ENCODE measurements at places on chromosomes 2 and 18.
A peak's percentile ranks its signal among the peaks of the same experiment; 100 is the strongest.

DNA sequence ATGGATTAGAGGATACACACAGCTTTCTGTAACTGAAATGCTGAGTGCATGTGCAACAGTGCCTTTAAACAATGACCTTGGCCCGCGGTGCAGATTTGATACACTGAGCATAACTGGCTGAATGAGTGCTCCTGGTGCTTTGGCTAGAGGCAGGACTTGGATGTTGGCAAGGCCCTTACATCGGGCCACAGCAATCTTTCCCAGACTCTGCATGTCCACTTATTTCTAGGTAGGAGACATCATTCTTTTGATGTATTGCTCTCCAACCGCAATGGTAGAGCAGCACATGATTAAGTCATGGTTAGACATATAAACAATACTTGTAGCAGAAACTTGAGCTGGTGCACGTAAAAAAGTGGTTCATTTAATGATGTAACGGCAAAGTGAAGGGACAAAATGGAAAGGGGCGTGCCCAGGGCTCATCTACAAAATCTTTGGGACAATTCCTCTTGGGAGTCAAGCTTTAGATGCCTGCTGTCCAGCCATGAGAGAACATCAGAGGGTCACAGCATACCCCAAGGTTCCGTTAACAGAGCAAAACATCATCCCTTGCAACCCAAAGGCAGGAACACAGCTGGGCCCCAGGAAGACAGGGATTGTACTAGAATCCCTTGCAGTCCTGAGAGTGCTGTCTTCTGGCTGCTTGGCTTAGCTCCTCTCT is 43.4 kb downstream of the RAB31 start:
- DNase-seq, result no peak

DNA sequence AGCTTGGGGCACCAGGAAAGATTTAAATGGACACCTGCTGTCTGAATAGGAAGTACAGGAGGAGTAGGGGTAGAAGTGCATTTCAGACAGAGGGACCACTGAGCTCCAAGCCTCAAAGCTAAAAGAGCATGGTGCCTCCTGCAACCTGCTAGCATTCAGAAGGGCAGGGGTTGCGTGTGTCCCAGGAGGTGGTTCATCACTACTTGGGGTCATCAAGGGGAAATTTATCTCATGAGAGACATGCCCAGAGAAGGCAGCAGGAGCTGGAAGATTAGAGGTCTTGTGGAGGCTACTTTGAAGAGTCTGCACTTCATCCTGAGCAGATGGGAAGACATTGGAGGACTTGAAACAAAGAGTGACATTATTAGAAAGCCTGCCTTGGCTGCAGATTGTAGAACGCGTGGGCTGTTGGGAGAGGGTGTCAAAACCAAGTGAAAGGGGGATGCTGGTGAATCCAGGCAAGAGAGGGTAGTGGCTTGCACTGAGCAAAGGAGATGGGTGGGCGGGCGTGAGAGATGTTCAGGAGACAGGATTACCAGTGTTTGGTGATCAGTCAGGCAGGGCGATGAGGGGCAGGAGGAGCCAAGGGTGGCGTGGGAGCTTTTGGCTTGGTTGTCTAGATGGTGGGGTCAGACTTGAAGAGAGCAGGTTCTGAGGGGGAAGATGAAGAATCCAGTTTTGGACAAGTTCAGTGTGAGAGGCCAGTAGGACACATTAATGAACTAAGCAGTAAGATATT is 154.0 kb downstream of the DYSF start:
- DNase-seq, result no peak

DNA sequence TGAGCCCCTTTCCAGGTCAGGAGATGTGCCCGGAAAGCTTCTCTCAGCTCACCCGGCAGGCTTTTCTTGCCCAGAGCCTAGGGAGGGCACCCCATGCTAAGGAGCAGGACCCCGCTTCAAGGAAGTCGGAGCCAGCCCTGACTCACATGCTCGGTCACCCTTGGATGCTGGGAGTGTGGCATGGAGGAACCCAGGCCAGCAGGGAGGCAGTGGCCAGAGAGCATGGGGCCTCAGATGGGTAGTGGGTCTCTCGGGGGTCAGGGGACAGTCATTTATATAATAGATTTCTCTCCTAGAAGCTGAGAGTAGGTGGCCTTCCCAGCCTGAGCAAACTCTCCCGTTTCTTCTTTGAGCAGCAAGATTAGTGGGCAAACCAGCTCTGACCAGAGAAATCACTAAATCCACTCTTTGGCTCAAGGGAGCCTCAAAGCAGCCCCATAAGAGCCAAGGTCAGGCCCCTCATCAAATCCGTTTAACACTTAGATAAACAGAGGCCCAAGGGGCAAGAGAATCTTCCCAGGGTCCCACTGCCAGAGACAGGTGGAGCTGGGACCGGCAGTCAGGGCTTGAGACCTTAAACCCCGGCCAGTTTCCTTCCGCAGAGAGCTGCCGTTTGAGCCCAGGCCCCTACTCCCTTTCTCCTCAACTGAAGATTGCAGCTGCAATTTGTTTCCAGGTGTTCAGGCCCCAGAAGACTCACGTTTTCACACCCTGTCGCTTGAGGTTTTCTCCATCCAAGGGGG is 113.1 kb downstream of the CYP26B1 start:
- no peak for DNase-seq

DNA sequence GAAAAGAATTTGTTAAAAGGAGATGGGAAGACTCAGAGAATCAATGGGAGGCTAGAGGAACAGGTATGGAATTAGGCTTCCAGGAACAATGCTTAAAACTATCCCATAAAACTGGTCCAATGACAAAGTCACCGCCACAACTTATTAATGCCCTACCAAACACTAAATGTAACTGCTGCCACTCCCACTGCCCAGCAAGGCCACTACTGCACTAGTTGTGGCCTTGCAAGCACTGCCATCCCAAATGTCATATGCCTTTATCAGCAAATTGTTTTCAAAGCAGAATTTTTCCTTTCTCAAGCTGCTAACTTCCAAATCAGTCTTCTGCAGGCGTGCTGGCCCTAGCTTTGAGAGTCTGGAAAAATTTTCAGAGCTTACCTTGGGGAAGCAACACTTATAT is 14.5 kb upstream of the C2orf69 start:
- no peak for DNase-seq

- DNase-seq, result no peak
Observed at GRCh38 chr2:236670235-236670620, 100.6 kb downstream of the ACKR3 start.

DNA sequence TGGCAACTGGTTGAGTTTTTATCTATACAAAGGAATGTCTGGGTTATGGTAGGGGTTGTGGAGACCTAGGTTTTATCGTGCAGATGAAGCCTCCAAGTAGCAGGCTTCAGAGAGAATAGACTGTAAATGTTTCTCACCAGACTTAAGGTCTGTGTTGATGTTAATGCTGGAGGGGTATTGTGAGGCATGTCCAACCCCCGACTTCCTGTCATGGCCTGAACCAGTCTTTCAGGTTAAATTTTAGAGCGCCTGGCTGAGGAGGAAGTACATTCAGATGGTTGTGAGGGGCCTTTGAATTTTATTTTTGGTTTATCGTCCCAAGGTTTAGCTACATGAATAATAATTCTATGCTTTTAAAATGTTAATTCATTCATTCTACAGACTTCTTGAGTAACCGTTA is 435.1 kb downstream of the DLGAP1 start:
- no peak for DNase-seq

- DNase-seq, result no peak
Observed at GRCh38 chr2:98857001-98857400, 79.0 kb downstream of the CRACDL start.

GRCh38 chr18:33844232-33844631 is 266.2 kb downstream of the ASXL3 start:
- DNase-seq, result no peak

DNA sequence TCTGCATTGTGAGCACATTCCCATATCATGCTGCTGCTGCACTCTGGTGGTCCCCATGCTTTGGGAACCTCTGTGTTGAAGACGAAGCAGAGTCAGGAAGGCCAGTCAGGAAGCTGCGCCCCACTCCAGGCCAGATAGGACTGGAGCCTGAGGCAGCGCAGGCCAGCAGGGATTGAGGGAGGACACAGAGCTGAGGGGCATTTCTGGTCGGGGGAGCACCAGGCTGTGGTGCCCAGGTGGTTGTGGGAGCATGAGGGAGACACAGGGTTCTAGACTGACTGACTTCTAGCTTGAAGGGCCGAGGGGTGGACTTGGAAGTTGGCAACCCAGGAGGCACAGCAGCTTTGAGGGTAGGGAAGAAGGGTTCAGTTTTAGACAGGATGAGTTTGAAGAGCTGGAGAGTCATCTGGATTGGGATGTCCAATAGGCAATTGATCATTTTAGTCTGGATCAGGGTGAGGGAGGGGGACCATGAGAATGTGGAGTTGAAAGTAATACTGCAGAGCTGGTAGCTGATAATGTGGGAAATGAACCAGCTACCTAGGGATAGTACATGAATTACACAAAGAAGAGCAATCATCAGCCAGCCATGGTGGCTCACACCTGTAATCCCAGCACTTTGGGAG is 1.4 kb upstream of the ACTG2 start:
- DNase-seq, result no peak

GRCh38 chr2:4464634-4465266 is 761.4 kb downstream of the DCDC2C start:
- no peak for DNase-seq

- no peak for DNase-seq
Observed at GRCh38 chr2:23550553-23550952, 165.6 kb downstream of the KLHL29 start.

DNA sequence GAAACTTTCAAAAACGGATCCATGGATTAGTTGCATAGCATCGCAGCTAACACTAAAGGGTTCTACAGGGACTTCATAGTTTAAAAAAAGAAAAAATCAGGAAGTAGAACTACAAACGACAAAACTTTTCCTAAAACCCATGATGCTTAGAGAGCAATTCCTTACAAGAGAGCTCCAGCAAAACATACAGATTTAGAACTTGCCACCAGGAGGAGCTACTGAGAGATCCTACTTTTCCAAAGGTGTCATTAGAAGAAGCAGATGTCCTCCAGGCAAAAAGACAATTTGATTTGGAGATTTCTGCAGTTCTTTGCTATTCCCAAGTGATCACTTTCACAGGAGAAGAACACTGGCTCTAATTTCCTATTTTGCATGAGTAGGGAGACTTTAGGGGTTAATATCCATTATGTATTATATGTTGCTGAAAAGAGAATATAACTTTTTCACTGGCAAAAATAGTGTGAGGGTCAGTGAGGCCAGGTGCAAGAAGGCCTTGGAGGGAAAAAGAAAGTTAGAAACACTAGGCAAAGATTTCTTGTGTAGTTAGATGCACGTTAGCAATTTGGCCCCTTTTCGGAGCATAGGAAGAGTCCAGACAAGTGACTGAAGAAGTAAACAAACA is 436.2 kb downstream of the SUCLG1 start:
- peak; percentile 66 for DNase-seq

- DNase-seq, result no peak
Observed at GRCh38 chr2:233810385-233810784, 32.3 kb downstream of the MROH2A start.

- no peak for DNase-seq
Observed at GRCh38 chr2:224781400-224781799, 65.2 kb upstream of the CCDC195 start.

GRCh38 chr18:3623769-3624545 is 174.0 kb downstream of the TGIF1 start:
- DNase-seq, result no peak

DNA sequence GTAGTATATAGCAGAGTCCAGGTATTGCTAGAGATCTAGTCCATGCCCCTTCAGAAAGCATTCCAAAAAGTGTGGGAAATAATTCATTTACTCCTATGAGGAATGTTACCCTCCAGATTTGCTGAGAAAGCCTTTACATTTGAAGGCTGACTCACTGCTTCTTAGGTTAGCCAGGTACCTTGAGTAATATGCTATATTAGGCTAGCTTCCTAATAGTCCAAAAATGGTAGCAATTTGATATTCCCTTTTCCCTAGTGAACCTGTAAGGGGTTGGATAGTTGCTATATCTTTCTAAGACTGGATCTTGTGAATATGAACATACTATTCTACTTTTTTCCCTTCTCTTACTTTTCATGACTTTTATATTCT is 63.6 kb downstream of the SPOPL start:
- no peak for DNase-seq

- no peak for DNase-seq
Observed at GRCh38 chr2:187989925-187990623, 301.6 kb upstream of the GULP1 start.

DNA sequence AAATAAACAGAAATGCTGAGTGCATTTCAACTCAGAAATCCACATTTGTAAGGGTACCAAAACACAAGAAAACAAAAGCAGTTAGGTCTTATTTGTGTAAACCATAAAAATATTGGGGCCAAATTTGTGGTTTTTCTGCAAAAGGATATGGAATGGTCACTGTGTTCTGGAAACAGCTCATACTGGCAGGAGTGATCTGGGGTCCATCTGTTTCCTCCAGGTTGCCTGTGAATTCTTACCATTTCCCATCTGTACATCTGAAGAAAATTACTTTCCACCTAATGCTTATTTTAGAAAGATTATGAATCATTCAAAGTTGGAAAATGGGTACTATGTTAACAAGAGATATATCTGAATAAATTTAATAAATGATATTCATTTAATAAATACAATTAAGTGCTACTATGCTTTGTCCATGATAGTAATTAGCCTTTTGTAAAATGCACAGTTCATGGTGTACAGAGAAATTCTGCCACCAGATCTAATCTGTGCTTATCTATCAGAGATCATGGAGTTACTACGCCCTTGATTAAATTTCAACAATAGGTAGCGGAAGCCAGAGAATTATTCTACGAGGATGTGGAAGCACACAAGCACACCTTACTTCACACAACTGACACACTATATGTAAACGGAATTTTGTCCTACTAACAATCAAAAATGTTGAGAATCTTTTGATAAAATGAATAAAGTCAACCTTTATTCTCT is 10.9 kb downstream of the ALS2 start:
- DNase-seq, result no peak

DNA sequence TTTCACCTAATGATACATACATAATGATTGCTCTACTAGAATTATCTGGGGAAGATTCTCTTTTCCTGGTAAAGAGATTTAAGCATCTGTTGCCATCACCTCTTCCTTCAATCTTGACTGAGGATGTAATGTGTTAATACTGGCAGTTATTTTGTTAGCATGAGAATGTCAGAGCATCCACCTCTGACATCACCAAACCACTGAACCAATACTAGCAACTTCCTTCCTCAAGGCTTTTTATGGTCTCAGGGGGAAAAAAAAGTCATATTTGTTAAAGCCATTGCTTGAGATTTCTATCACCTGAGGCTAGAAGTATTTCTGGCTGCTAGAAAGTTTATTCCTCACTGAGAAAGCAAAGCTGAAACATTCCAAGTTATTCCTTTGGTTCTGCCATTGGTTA is 48.5 kb downstream of the DSEL start:
- DNase-seq, result no peak

- DNase-seq, result no peak
Observed at GRCh38 chr2:231708773-231709635, 679 bp downstream of the PTMA start.

DNA sequence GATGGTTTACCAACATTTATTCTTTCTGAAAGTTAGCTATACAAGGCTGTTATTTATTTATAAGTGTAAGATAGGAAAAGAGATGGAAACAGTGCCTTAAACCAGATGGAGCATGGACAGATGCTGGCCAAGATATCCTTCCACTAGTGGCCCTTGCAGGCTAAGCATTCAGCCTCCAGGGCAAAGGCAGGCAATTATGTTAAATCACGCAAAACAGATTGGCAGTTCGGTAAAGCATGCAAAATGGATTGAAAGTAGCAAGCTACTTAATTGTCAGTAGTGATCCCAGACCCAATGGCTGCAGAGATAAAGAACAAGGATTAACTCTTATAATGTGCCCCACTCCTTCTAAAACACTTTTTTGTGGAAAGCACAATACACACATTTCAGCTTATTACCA is 105.4 kb upstream of the MAP4K3 start:
- DNase-seq, result no peak

- no peak for DNase-seq
Observed at GRCh38 chr2:134818321-134818720, 20.1 kb upstream of the ACMSD start.

- DNase-seq, result no peak
Observed at GRCh38 chr2:108244667-108245414, 5.1 kb downstream of the SULT1C3 start.
